ENCODE measurements at places on chromosomes 16 and 17.

GRCh38 chr16:75217389-75217851 is 1.4 kb upstream of the CTRB1 start:
- DNase-seq: no peak

DNA sequence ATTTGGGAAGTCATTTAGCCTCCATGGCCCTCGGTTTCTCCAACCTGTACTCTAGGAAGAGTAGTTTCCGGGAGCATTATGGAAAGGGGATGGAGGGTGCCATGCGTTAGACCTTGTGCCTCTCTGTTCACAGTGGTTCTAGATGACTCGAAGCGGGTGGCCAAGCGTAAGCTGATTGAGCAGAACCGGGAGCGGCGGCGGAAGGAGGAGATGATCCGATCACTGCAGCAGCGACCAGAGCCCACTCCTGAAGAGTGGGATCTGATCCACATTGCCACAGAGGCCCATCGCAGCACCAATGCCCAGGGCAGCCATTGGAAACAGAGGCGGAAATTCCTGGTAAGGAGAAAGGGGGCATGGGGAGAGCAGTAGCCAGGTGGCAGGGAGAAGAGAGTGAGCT is 15.9 kb downstream of the NR1D1 start:
- no peak for DNase-seq

DNA sequence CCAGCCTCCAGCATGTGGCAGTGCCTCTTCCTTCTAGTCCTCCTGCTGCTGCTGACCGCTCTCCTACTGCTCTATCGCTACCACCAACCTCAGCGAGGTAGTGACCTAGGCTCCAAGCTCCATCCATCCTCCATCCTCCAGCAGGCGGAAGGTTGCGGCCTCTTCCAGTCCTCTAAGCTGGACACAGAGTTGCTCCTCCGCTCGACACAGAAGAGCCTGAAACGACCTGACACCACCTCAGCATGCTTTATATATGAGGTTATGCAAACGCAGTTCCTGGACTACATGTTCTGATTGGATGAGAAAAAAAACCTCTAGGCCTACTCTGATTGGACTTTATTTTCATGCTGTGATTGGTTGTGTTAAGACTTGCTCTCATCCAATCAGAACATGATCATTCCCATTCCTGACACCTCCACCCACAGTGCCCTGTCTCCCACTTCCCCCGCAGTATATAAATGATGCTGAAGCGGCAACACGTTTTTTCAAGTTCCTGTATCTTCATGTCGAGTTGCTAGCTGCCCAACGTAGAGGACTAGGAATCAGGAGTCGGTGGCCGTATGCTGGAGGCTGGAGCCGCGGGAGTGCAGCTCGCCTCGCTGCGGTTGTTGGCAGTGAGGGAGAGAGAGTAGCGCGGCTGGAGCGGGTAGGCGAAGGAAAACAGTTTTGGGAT is 398.1 kb downstream of the KCNJ18 start:
- DNase-seq: no peak

GRCh38 chr17:19305256-19305655 is 57.3 kb downstream of the B9D1 start:
- no peak for DNase-seq

DNA sequence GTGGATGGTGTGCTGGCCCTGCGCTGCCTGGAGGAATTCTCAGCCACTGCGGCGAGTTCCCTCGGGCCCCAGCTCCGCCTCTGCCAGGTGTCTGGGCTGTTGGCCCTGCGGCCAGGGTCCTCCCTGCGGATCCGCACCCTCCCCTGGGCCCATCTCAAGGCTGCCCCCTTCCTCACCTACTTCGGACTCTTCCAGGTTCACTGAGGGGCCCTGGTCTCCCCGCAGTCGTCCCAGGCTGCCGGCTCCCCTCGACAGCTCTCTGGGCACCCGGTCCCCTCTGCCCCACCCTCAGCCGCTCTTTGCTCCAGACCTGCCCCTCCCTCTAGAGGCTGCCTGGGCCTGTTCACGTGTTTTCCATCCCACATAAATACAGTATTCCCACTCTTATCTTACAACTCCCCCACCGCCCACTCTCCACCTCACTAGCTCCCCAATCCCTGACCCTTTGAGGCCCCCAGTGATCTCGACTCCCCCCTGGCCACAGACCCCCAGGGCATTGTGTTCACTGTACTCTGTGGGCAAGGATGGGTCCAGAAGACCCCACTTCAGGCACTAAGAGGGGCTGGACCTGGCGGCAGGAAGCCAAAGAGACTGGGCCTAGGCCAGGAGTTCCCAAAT is 1.3 kb upstream of the TNFSF13 start:
- DNase-seq: no peak

DNA sequence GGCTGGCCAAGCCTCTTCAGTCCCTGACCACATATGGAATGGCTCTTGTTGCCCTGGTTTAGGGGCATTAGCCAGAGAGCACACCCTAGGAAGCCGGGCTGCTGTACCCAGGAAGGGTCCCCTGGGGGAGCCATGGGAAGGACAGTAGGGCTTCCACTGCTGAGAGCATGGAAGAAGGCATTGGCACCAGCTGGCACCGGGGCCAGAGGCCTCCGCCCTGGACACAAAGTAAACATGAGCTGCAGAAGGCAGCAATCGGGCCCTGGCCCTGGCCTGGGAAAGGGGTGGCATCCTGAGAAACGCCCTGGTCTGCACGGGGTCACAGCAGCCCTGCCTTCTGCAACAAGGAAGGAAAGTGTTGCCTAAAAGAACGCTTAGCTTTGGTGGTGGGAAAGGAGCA is 49.4 kb downstream of the VAC14 start:
- no peak for DNase-seq

DNA sequence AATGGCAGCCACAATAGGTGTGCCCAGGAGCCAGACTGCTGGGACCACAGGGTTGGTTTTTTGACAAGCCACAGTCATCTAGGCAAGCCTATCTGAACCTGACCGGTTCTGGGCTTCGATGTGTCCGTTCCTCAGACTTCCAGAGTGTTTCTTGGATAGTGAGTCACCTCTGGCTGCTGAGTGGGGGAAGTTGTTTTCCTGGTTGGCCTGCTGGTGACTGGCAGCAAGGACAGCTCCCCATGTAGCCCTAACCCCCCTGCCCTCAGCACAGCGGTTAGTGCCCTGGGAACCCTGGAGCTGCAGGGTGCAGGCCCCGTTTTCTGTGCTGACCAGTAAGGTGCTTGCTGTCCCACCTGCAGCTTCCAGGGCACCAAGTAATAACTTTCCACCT is 65.5 kb downstream of the PLD6 start:
- no peak for DNase-seq

- DNase-seq: no peak
Observed at GRCh38 chr16:555528-556473, 4.4 kb upstream of the PRR35 start.

Data from CMK (cell line).